ENCODE measurements at places on chromosomes 13 and 19.

DNA sequence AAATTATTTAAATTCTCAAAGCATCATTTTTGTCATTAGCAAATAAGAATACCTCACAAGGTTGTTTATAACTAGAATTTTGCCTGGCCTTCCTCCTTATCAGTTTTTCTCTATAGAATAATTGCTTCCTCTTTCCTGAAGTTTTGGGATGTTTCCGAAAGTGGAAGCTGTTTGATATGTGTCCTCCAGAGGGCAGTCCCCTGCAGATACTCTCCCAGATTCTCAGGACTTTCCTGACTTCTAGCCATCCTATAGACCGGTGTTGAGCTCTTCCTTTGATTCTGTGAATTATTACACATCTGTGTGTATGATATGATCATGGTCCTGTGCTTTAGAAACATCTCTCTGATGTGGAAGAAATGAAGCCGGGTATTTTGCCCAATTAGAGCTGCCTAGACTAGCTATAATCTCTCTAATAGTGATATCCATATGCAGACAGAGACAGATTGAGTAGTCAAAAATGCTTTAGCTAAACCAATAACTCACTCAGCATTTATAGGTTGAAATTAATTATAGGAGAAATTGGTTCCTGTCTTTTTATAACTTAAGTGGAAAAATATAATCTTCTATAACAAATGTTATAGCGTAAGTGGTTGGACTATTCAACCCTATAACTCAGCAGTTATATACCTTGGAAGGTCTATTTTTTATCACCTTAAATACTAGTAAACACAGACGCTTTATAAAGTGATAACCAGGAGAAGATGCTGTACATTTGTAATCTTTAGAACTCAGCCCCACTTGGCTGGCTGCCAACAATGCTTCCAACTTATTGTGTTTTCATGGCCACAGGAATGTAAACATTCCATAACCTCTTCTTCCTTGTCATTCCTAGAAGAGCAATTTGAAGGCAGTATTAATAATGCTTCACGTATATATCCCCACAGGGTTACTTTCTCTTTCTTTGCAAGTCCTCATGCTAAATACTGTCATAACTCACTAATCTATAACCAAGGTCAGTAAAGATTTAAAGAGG is 201.0 kb upstream of the RXFP2 start:
- peak; percentile 32 for DNase-seq

DNA sequence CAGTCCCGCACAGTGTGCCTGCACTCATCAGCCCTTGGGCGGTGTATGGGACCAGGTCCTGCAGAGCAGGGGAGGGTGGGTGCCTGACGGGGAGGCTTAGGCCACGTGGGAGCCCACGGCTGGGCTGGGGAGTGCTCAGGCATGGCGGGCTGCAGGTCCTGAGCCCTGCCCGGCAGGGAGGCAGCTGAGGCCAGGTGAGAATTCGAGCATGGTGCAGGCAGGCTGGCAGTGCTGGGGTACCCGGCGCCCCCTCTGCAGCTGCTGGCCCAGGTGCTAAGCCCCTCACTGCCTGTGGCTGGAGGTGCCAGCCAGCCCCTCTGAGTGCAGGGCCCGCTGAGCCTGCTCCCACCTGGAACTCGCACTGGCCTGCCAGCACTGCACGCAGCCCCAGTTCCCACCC is 630.9 kb upstream of the PCDH20 start:
- DNase-seq = no peak

GRCh38 chr19:33938821-33939220 is 142.2 kb downstream of the KCTD15 start:
- DNase-seq = no peak

DNA sequence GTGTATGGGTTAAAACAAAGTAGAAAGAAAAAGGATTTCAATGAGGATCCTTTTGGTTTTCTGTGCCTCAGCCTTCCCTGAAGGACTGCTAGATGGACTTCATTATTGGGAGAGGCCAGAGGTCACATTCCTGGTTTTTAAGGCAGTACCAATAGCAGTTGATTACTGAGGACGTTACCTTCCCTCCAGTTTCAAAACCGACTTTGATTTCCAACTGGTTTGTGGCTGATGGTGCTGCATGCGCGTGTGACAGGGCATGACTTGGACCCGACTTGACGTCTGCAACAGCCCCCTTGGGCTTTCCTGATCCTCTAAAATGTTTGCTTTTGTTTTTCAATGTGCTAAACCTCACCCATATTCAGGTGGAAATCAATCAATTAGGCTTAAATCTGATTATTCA is 314.3 kb upstream of the ARGLU1 start:
- no peak for DNase-seq

GRCh38 chr19:45380107-45380506 is 9.7 kb upstream of the ERCC2 start:
- no peak for DNase-seq

GRCh38 chr13:21625366-21625765 is 21.4 kb upstream of the MICU2 start:
- peak; percentile 7 for DNase-seq

GRCh38 chr13:96490496-96490989 is 400.6 kb downstream of the HS6ST3 start:
- no peak for DNase-seq

DNA sequence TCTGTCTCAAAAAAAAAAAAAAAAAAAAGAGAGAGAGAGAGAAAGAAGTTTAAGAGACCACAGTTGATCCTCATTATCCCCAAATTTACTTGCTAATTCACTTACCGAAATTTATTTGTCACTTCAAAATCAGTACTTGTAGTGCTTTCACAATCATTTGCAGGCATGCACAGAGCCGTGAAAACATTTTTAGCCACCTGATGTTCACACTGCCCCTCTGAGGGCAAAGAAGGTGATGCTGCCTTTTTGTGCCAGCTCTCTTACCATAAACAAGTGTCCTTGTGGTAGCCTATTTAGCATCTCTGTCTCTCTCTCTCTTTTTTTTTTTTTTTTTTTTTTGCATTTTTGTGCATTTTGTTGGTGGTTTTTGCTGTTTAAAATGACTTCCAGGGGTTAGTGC is 24.1 kb upstream of the CASP14 start:
- no peak for DNase-seq

DNA sequence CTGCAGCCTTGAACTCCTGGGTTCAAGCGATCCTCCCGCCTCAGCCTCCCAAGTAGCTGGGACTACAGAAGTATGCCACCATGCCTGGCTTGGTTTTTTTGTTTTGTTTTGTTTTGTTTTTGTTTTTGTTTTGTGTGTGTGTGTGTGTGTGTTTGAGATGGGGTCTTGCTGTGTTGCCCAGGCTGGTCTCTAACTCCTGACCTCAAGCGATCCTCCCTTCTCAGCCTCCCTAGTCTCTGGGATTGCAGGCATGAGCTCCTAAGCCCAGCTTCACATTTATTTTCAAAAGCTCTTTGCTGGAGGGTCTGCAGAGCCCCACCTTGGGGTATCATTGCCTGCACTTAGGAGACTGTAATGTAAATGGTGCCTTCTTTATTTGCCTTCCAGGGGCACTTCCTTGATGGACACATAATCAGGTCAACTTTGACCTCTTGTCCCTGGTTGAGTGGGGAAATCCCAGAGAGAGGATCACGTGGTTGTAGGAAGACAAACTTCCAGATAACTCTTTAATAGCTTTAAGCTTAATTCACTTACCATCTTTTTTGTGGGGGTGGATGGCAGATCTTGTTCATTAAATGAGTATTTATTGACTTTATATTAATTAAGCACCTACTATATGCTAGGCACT is 72.9 kb upstream of the NPAS1 start:
- DNase-seq = no peak
